ENCODE measurements at places on chromosomes 12 and 14. TPM values are rescaled to one million over a fixed set of nuclear protein-coding genes. Genes with fewer than 3 reads are reported as not detected.

Gene HOXC13
- not detected for total RNA-seq

GRCh38 chr14:89399594-89400068 lies 17.4 kb downstream of the FOXN3 start:
- no peak for DNase-seq

Gene DNAH10
- 10.1 TPM for total RNA-seq

- DNase-seq = no peak
Observed at GRCh38 chr12:6771509-6772330, 600 bp upstream of the LAG3 start.

GRCh38 chr12:97637770-97638169 lies 175.2 kb downstream of the RMST start:
- DNase-seq = no peak

Gene OR6C2
- not detected for total RNA-seq

Gene TROAP
- total RNA-seq = 1.4 TPM

Measured in lower lobe of right lung (tissue), 2 donors.